ENCODE measurements at places on chromosomes 6 and 20.

- DNase-seq: no peak
These were observed 94.1 kb downstream of the HIVEP2 start for GRCh38 chr6:142850679-142851423.

DNA sequence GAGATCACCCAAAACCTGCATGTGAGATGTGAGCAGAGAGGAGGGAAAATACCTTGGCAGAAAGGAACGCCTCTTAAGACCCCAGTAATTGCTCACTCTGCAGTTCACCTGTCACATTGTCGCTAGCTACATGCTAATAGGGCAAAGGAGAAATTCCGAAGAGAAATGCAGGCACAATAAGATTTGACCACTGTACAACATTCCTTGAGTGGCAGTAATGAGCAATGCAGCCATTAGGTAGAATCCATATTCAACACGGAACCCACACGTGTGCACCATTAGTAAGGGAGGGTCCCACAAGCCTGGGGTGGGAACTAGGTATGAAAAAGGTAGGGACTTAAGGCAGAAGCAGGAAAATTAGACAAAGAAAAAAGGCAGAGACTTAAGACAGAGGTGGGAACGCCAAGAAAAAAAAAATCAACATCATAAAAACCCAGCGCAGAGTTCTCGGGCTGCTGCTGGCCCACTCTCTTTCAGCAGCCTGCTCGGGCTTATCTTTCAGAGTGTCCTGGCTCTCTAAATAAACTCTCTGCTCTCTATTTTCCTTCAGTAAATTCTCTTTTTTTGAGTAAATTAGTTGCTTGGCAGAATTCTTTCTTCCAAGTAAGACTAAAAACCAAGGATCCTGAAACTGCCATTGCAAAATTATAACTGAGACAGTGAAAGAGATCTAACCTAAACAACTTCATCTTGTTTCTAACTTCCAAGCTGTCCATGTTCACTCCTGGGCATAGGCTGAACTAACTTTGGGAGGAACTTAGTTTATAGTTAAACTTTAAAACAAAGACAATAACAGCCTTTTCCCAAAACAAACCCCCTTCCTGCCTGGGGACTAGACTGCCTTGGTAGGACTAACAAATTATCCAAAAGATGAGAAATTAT, 116.5 kb downstream of the CD24 start:
- DNase-seq: no peak

DNA sequence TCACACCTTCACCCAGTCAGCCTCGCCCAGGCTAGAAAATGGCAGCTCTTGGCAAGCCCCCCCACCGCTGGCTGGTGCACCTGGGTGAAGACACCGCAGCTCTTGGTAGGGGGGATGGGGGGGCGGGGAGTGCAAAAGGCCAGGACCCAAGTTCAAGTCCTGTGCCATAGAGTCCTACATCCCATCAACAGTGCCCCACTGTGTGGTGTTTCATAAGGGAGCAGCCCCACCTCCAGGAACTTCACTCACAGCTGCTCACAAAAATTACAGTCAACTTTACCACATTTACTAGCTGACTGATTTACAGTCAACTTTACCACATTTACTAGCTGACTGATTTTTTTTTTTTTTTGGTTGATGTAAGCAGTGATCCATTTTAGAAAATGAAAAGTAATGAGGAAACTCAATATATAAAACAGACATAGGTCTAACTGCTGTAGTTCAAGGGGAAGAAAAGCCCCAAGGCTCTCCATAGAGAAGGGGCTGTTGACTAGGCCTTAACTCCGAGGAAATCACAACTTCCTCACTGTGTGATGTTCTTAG, 208.9 kb upstream of the SNX9 start:
- no peak for DNase-seq

- no peak for DNase-seq
These were observed 14.8 kb upstream of the NAA20 start for GRCh38 chr20:20002101-20002998.

DNA sequence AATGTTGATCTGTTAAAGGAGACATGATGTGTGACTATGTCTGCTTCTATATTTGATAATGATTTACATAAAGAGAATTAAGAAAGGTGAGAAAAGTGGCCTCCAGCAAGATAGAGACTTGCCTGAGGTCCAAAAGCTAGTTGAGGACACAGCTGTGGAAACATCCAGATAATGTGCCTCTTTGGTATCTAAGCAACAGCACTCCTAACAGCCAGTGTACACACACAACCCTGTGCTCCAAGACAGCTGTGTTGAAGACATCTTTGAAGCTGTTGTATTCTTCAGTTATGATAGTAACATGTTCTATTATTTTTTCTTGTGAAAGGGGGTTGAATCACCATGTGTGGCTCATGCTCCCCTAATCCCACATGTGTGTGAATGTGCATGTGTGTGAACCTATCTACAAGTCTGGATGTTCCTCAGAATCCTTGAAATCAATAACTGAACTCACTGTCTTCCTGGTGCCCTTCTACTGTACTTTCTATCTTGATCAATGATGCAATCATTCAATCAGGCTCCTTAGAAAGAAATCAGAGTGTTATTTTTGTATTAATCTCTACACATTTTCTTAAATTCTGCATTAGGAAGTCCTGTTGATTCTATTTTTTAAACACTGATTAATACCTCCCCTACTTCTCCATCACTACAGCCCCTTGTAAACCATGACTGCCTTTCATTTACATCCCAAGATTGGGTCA, 116.7 kb upstream of the SSTR4 start:
- no peak for DNase-seq

GRCh38 chr6:161162722-161163121, 111.1 kb downstream of the AGPAT4 start:
- no peak for DNase-seq

- no peak for DNase-seq
These were observed 113.9 kb upstream of the STMND1 start for GRCh38 chr6:16987996-16988395.

DNA sequence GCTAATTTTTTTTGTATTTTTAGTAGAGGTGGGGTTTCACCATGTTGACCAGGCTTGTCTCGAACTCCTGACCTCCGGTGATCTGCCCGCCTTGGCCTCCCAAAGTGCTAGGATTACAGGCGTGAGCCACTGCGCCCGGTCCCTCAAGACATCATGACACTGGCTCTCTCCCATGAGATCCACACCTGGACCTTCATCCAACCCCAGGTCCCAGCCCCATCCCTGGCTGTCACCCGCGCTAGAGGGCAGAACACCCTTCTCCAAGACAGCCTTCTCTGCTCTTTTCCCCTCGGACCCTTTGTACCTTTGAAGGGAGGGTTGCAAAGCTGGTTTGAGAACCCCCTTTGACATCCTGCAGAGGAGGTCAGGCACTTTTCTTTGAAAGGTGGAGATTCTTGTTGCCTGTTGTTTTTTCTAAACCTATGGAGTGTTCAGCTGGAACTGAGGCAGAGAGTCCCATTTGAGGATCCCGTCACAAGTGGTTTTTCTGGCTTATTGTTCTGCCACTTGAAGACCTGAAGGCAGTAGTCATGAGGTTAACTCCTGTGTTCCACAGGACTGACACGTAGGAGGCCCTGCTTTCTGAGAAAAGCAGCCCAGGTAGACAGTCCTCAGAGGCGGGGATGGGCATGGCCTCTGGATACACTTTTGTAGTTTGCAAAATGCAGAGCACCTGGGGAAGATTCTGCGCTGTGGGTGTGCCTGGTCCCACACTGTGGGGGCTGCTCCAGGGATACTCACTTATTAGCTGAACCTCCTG, 171.1 kb upstream of the SNX9 start:
- no peak for DNase-seq

GRCh38 chr6:36777801-36778200, 61.4 kb downstream of the CPNE5 start:
- DNase-seq: no peak

DNA sequence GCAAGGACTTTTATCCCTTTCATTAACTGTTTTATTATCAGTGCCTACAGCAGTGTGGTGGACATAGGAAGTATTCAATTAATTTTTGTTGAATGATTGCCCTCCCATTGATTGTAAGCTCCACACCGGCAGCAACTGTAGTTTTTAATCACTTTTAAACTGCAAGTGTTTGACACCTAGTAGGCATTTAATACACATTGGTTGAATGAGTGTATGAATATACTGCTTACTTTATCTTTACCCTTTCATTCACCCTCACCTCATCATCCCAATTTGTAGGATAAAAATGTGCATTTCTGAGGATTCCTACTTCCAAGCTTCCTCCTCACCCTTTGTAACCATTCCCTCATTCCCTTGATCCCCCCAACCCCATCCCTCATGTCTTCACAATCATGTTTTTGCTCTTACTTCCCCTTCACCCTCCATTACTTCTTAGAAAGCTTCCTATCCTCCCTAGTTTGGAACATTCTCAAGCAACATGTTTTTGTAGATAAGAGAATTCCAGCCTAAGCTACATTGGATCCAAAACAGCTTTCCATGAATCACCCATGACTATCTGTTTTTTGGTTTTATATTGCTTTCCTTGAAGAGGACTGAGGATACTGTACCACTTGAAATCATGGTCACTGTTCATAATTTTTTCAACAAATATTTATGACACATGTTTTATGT, 955 bp upstream of the SLC26A8 start:
- DNase-seq: no peak

- no peak for DNase-seq
These were observed 165.1 kb upstream of the AFDN start for GRCh38 chr6:167661552-167662044.

- no peak for DNase-seq
These were observed 7.6 kb upstream of the RNF182 start for GRCh38 chr6:13917141-13917540.

- DNase-seq: no peak
These were observed 8.8 kb downstream of the GNL1 start for GRCh38 chr6:30547454-30547853.
